A549 treated with CpdA at 1 μM for 4 hours (cell line): ENCODE measurements at places on chromosomes 1 and 21. TPM values are rescaled to one million over a fixed set of nuclear protein-coding genes. Genes with fewer than 3 reads are reported as not detected.

PLXNA2 gene
- total RNA-seq: 0.50 to 1.0 TPM (median 0.87 TPM) in 5 replicates

CRP gene
- total RNA-seq: not detected in 5 replicates

CNIH3 gene
- 0.24 to 0.59 TPM (median 0.37 TPM) in 5 replicates for total RNA-seq

OR14K1 gene
- not detected in 5 replicates for total RNA-seq

PLEKHA6 gene
- 20.3 to 28.8 TPM (median 24.2 TPM) in 5 replicates for total RNA-seq

B3GALT5 gene
- total RNA-seq: 0.24 to 0.34 TPM (median 0.29 TPM) in 5 replicates

SRGAP2 gene
- 20.1 to 27.3 TPM (median 23.3 TPM) in 5 replicates for total RNA-seq

PRKAA2 gene
- 2.3 to 2.9 TPM (median 2.6 TPM) in 5 replicates for total RNA-seq

TMEM183A gene
- 46.3 to 53.9 TPM (median 52.6 TPM) in 5 replicates for total RNA-seq

LEFTY2 gene
- total RNA-seq: not detected in 5 replicates

LCE4A gene
- not detected in 5 replicates for total RNA-seq

GJA5 gene
- not detected in 5 replicates for total RNA-seq

HRNR gene
- total RNA-seq: 0.01 TPM in 1 of 5 replicates, not detected in the others

TGFB2 gene
- total RNA-seq: 23.7 to 31.9 TPM (median 27.5 TPM) in 5 replicates

MYOG gene
- not detected in 5 replicates for total RNA-seq

PLA2G5 gene
- total RNA-seq: not detected in 5 replicates

ZNF683 gene
- total RNA-seq: not detected in 5 replicates

CELA3A gene
- not detected in 5 replicates for total RNA-seq

AMIGO1 gene
- total RNA-seq: 0.84 to 1.3 TPM (median 1.2 TPM) in 5 replicates

AIRE gene
- total RNA-seq: not detected in 5 replicates

TSPEAR gene
- total RNA-seq: 0.04 TPM in 1 of 5 replicates, not detected in the others

HDGF gene
- 447 to 471 TPM (median 466 TPM) in 5 replicates for total RNA-seq

ITPKB gene
- total RNA-seq: 2.3 to 3.0 TPM (median 2.8 TPM) in 5 replicates

TMEM125 gene
- total RNA-seq: not detected in 5 replicates

SERTAD4 gene
- total RNA-seq: 0.63 to 1.2 TPM (median 0.76 TPM) in 5 replicates

ICOSLG gene
- 1.8 to 2.9 TPM (median 2.4 TPM) in 5 replicates for total RNA-seq

GJA4 gene
- total RNA-seq: not detected in 5 replicates

CSF3R gene
- total RNA-seq: not detected in 5 replicates

FAM20B gene
- total RNA-seq: 16.3 to 23.5 TPM (median 19.8 TPM) in 5 replicates

EXO1 gene
- 21.8 to 35.1 TPM (median 24.8 TPM) in 5 replicates for total RNA-seq

C1orf56 gene
- total RNA-seq: 5.5 to 9.1 TPM (median 7.4 TPM) in 5 replicates

CASQ2 gene
- not detected in 5 replicates for total RNA-seq

MAEL gene
- total RNA-seq: not detected in 5 replicates

PADI4 gene
- not detected in 5 replicates for total RNA-seq

ZYG11B gene
- total RNA-seq: 3.4 to 5.3 TPM (median 4.4 TPM) in 5 replicates

FALEC gene
- 0.18 to 0.39 TPM in 2 of 5 replicates, not detected in the others for total RNA-seq

CAPZA1 gene
- 58.0 to 85.4 TPM (median 63.1 TPM) in 5 replicates for total RNA-seq

C1QB gene
- not detected in 5 replicates for total RNA-seq

ZMYND12 gene
- total RNA-seq: 0.29 to 0.57 TPM (median 0.38 TPM) in 5 replicates

YOD1 gene
- 5.0 to 7.0 TPM (median 5.6 TPM) in 5 replicates for total RNA-seq

CFAP141 gene
- not detected in 5 replicates for total RNA-seq

ARHGAP29 gene
- 13.8 to 23.2 TPM (median 15.0 TPM) in 5 replicates for total RNA-seq

CYP4X1 gene
- total RNA-seq: 0.03 TPM in 1 of 5 replicates, not detected in the others

CFHR1 gene
- total RNA-seq: 0.16 to 0.40 TPM (median 0.22 TPM) in 4 of 5 replicates, not detected in the other

RGS8 gene
- total RNA-seq: not detected in 5 replicates

CCDC185 gene
- total RNA-seq: 0.10 to 0.20 TPM (median 0.13 TPM) in 5 replicates

AMY1A gene
- total RNA-seq: not detected in 5 replicates

UMODL1 gene
- total RNA-seq: not detected in 5 replicates

TAS1R1 gene
- 0.07 TPM in 1 of 5 replicates, not detected in the others for total RNA-seq

ARMH1 gene
- 0.48 to 1.1 TPM (median 0.66 TPM) in 5 replicates for total RNA-seq

FAM229A gene
- total RNA-seq: 2.9 to 5.4 TPM (median 3.8 TPM) in 5 replicates

CELA2B gene
- not detected in 5 replicates for total RNA-seq

PDPN gene
- total RNA-seq: not detected in 5 replicates

KCTD3 gene
- 28.9 to 44.9 TPM (median 34.8 TPM) in 5 replicates for total RNA-seq

PEX11B gene
- 19.4 to 23.4 TPM (median 22.0 TPM) in 5 replicates for total RNA-seq

TEKT2 gene
- not detected in 5 replicates for total RNA-seq

LCE3D gene
- 0.34 to 0.80 TPM (median 0.59 TPM) in 5 replicates for total RNA-seq

TNNT2 gene
- 0.06 to 0.30 TPM in 2 of 5 replicates, not detected in the others for total RNA-seq

KCNK2 gene
- 0.10 to 0.15 TPM (median 0.12 TPM) in 4 of 5 replicates, not detected in the other for total RNA-seq
